Caudate nucleus (tissue), 63 donors: ENCODE measurements at places on chromosomes 7 and 10.

DNA sequence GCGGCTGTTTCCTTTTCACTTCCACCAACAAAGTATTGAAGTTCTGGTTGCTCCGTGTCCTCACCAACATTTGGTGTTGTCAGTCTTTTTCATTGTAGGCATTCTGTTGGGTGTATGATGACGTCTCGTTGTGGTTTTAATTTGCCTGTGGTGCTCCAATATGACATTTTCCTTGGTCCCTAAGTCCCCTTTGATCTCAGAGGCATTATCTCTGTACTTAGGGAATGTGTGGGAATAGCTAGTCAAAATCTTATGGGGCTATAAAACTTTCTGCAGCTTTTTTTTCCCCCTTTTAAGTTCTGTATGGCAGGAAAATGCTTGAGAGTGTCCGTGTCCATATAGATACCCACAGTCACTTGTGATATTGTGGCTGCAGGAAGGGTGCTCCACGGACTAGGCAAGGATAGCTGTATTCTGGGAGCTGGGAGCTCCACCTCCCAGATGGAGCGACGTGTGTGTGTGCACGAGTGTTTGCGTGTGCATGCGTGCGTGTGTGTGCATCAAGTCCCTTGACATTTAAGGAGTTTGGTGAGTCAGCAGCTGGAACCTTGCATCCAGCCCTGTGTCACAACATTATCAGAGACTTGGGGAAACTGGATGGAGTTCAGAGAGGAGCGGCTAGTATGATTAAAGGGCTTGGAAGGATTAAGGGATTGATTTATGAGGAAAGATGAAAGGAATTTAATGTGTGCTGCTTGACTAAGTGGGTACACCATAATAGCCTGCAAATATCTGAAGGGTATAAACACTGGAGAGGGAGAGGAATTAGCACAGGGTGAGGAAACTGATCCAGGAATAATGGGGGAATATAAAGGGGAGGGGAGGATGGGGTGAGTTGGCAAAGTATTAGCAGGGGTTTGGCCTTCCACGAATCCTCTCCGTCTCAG, 66.8 kb downstream of the LRMDA start:
- DNase-seq = no peak

GRCh38 chr7:86469680-86470295, 173.9 kb upstream of the GRM3 start:
- DNase-seq = peak; percentile 2

DNA sequence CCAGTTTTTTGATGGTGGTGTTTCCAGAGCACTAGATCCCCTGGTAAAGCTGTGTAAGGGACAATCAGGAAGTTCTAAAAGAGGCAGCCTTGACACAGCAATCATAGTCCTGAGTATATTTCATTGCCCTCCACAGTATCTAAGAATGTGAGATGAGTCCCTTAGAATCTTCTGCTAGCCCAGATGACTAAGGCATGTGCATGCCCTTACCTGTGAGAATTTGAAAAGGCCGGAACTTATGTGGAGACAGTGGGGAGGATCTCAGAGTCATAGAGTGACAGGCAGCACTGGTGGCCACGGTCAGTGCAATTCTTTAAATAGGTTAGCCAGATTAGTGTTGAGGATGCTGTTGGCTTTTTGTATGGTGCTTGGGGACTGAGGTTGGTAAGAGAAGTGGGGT, 361.4 kb upstream of the VSTM2A start:
- no peak for DNase-seq

- DNase-seq = no peak
Measured at GRCh38 chr7:19026888-19027287, 90.5 kb downstream of the TWIST1 start.

DNA sequence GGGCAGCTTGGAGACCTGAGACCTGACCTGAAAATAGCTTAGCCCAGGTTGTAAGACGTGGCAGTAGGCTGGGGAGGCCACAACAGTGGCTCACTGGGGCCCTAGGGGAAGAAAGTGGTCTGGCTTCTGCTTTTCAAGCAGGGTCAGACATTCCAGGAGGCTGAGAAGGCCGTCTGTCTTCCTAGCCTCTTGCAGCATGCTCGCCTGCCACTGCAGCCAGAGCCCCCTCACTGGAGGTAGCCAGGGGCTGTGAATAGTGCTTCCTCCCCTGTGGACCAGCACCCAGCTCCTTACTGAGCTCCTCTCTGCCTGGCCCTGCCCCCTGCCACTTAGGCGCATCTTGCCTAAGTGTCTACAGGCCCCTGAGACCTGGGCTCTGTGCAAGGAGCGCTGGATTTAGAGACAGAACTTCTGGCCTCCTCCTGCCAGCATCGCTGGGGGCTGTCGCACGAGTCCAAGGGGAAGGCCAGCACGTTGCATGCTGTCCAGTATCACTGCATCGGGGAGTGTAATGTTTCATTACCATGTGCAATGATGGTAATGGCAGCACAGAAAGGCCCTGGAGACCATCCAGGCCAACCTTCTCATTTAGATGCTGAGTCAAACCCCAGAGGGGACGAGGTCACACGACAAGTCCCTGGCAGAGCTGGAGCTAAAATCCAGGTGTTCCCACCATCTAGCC, 12.7 kb downstream of the ZMIZ1 start:
- no peak for DNase-seq
